ENCODE measurements at places on chromosomes 4 and X.

DNA sequence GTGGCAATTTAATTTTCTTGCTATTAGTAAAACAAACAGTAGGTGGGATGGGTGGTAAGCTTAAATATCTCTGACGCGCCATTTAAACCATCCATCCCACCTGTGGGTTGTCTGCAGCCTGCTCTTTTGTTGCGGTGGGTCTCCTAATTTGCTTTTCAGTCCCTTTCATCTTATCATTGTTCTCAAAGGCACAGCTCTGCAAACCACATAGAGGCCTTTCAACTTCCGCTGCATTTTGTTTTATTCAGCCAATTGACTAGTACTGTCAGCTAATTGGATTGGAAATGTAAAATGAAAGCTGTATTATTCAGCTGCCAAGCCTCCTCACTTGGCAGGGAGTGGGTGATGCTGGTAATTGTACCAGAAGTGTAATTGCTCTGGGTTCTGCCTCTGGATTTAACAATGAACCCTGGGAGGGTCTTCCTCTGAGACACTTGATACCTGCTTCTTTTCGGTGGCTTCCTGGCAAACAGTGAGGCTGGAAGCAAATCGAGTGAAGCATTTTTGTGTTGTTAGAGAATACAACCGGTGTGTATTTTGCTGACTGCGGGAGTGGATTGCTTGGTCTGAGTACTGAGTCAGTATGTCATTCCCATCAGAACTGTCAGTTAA is 165.6 kb downstream of the FRAS1 start:
- DNase-seq = no peak

DNA sequence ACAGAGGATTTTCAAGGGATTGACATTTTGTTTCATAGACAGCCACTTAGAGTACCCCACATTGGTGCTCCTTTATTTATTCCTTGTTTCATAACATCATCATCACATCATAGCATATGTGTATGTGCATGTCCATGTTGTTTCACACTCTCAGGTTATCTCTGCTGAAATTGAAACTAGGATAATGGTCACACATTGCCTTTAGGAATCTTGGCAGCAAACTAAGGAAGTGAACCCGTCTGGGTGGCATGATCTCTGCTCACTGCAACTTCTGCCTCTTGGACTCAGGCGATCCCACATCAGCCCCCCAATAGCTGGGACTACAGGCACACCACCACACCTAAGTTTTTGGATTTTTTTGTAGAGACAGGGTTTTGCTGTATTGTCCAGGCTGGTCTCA is 234.2 kb upstream of the ANKRD50 start:
- DNase-seq = no peak

GRCh38 chrX:153651540-153652079 is 4.6 kb downstream of the DUSP9 start:
- DNase-seq = no peak

DNA sequence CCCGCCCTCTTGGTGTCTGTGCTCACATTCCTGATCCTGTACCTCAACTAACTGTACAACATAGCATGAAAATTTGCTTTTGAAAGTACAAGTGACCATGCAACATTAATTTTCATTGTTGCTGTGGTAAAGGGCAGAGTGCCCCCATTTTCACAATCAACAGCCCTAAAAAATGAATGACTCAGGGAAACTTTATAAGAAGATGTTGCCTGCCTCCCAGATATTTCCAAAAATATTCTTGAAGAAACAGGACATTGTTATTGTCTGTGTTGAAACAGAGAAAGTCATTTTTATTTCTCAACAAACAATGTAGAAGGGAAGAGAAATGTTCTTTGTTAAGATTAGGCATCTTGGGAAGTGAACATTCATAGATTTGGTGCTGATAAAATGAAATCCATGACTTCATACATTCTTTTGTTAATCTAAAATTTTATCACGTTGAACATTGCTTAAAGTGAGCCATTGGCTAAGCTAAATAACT is 113.9 kb upstream of the ANXA3 start:
- no peak for DNase-seq

DNA sequence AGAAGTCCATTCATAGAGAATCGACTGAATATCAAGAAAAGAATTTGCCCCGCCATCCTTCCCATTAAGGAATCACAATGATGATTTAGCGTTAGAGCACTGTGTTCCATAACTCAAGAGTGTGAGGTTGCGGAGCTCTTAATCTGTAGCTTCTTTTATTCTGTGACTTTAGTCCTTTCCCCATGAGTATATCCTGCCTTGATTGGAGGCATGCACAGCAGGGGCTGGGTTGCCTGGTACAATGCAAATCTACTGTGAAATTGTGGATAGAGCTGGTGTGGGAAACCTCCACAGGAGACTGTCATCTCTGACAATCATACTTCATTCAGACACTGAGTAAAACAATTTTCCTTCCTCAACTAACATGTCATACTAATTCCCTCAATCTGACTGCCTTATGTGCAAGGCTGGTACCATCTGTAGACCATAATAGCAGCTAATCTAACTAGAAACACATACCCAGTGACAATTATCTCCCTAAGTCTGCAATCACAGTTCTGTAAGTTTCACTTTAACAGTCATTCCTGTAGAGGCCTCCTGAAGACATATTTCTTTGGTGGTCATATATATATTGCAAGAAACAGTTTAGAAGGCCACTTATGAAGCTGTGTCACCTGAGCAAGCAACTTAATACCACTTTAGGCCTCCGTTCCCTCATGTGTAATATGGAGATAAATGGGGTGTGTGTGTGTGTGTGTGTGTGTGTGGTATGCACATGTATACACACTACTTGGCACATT is 355.2 kb upstream of the FAM241A start:
- no peak for DNase-seq

DNA sequence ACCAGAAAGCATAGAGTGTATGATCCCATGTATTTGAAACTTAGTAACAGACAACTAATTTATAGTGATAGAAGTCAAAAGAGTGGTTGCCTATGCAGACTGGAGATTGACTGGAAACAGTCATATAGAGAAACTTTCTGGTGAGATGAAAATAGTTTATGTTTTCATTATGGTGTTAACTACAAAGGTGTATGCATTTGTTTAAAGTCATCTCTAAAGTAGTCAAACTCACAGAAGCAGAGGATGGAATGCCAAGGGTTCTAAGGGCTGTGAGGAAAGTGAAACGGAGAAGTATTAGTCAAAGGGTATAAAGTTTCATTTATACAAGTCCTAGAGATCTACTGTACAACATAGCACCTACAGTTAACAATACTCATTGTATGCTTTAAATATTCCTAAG is 45.8 kb downstream of the ENOX2 start:
- DNase-seq = no peak

- DNase-seq = no peak
Measured at GRCh38 chr4:39446483-39446841, 12.3 kb downstream of the RPL9 start.

DNA sequence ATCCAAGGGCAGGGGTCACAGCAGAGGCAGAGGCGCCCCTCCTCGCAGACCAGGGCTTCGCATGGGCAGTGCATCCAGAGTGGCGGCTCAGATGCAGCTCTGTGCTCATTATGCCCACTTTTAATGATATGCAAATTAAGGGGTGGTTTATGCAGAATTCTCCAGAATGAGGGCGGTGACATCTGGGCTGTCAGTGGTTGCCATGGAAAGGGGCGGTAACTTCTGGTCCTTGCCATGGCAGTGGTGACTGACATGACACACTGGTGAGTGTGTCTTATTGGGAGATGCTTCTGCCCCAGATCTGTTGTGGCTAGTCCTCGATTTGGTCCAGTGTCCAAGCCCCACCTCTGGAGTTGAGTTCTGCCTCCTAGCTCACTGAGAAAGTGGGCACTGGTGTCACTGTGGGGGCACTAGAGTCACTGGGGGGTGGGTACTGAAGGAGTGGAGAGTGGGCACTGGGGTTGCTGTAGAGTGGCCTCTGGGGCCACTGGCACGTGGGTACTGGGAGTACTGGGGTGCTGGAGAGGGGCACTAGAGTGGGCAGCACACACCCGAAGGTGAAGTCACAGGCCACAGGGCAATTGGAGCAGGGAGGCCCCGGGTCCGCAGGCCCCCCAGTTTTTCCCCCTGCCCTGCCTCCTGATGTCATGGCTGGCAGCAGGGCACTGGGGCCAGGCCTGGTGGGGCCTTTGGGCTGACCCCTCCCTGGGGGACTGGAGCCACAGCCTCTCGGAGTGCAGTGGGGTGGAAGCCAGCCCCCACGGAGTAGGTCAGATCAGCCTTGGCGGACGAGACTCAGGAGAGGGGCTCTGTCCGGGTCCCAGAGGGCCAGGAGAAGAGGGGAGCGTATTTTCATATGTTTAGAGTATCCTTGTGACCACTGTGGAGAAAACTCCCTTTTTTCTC is 98.6 kb upstream of the NKX1-1 start:
- DNase-seq = peak; percentile 52

DNA sequence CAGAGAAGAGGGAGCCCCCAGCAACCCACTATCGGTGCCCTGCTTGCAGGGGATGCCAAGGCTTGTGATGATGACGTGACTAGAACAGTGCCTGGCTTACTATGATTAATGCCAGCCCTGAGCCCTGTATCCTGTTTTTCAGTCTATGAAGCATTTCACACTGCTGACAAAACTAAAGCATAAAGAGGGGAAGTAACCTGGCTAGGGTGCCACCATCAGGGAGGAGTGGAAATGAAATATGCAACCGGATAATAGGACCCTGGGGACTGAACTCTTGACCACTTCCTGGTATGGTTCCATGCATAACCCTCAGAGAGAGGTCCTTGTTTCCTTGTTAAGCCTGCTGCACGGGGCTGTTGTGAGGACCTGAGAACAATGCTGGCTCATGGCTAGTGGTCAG is 50.3 kb downstream of the MED28 start:
- DNase-seq = peak; percentile 28

DNA sequence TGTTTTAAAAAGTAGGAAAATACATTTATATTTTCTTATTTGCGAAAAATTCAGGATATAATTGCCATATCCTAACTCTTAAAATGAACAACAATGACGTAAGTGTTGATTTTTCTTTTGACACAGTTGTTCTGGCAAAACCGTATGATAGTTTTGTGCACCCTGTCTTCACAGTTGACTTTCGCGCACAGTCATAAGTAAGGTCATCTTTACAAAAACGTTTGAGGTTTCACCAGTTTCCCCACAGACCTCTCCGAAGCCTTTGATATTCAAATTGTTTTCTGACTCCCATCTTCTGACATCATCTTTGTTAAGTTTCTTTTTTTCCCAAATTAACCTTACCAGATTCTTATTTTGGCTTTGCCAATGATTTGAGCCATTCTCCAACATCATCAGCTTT is 48.1 kb upstream of the ATXN3L start:
- no peak for DNase-seq

DNA sequence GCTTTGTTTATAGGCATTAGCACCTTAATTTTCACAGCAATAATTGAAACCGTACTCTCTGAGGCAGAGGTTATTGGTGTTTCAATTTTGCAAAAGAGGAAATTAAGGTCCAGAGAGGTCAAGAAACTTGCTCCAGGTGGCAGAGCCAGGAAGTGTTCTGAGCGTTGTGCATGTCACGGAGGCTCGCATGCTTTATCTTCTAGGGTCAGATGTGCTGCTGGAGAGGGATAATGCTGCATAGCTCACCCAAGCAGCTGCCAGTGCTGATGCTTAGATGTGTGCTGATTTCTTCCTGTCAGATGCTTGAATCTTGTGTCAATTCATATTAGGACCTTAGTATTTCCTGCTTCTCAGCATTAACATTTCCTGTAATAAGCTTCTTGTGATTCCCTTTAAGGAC is 13.0 kb upstream of the FGF5 start:
- DNase-seq = no peak

DNA sequence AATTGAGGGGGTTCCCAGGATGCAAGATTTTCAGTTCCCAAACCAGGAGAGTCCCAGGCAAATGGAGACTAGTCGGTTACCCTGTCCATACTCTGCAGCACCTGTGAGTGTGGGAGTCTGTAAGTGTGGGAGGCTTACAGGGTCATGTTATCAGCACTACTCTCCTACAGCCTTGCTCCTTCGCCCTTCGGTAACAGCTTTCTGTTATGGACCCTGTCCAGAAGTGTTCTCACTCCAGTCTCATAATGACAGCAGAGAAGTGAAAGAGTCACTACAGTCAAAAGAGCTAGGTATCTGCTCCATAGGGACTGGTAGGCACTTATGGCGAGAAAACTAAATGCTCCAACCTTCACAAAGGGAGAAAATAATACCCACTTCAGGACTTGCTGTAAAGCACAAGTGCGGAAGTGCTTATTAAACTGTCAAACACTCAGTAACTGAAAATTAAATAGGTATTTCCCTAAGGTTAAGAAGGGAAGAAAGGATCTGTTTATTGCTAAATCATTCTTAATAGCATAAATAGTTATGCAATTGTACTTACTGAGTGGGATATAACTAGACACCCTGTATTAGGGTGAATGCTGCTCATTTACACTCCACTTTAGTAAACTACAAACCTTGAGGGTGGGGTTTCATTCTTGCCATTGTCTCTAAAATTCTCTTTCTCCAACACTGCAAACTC is 2.7 kb upstream of the ADH7 start:
- DNase-seq = no peak

DNA sequence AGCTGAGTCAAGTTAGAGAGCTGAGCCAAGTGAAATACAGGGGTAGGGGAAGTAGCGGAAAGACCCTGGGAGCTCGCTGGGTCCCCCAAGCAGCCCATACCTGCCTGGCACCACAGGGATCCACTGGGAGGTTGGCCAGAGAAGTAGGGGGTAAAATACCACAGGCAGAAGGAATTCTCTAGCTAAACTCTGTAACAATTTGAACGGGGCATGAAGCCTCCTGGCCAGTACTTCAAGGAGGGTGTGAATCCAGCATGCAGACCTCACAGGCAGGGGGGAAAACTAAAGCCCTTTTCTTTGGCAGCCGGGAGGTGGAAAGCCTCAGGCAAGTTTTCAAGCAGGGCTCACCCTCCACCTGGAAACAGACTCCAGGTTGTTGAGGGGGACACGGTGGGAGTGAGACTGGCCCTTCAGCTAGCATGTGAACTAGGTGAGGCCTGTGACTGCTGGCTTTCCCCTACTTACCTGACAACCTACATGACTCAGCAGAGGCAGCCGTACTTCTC is 3.7 kb upstream of the UGT2A1 start:
- no peak for DNase-seq

- DNase-seq = no peak
Measured at GRCh38 chrX:153468008-153468580, 2.3 kb downstream of the HAUS7 start.

GRCh38 chr4:80144676-80145470 is 52.4 kb upstream of the PRDM8 start:
- DNase-seq = no peak

DNA sequence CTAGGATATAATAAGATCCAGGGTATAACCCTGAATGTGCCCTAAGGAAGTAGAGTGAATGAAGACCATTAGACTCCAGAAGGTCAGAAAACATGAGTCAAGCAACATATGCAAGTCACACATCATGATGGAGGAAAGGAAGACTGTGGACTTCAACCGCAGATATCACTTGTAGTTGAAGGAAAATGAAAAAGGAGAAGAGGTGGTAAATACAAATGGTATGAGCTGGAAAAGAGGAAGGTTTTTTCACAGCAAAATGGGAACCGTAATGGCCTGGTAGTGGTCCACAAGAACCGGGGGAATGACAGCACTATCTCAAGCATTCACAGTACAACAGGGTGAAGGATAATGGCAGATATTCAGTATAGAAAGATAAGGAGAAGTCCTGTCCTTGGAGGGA is 5.2 kb upstream of the SCFD2 start:
- DNase-seq = no peak

Measured in coronary artery (tissue), 2 donors.